ENCODE measurements at places on chromosomes 16 and 17.
A peak's percentile ranks its signal among the peaks of the same experiment; 100 is the strongest.

DNA sequence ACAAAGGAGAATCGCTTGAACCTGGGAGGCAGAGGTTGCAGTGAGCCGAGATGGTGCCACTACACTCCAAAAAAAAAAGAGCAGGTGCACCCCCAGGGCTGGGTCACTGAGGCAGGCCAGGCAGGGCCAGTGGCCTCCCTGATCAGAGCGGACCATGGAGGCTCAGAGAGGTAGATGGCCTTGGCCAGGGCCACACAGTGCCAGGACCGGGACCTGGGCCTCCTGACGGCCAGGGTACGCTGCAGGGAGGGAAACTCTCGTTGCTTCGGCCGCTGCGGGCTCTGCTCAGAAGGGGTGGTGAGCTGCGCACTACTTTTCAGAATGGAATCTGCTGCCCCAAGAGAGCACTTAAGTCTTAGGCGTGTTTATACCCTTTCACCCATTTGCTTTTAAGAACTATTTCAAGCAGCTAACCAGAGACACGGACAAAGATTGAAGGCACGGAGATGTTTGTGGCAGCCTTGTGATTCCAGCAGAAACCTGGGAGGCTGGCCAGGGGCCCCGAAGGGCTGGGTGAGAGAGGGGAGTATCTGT lies 17.1 kb downstream of the MYO1C start:
- no peak for DNase-seq

DNA sequence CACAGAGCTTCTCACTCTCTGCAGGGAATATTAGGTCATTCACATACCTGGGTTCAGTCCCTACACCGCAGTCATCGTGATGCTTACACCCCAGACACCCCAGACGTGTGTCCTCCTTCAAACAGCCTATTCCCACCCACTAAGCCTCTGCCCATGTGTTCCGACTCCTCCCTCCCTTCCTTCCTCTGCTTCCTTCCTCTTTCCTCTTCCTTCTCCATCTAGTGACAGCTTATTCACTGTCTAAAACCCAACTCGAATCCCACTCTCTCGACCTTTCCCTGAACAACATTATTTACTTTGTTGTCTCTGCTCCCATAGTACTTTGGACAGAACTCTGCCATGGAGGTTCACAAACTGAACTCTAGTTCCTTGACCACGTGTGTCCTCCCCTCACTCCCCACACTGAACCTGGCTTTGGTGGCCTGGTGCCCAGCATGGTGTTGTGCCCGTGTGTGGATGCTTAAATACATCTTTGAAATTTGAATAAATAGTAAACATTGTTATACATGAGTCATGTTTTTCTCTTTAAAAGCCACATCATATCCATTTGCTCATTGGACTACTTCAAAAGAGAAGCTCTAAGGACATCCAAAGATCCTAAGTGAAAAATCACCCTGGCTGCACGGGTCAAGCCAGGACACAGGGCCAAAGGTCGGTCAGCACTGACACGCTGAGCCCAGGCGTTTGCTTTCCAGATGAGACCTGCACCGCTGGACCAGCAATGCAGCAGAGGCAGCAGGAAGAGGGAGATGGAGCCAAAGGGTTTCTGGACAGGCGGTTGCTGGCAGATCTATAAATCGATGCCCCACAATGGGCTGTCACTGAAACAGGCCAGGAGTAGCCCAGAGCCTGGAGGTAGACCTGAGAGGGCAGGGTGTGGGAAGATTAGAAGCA lies 14.1 kb upstream of the G6PC1 start:
- no peak for DNase-seq

DNA sequence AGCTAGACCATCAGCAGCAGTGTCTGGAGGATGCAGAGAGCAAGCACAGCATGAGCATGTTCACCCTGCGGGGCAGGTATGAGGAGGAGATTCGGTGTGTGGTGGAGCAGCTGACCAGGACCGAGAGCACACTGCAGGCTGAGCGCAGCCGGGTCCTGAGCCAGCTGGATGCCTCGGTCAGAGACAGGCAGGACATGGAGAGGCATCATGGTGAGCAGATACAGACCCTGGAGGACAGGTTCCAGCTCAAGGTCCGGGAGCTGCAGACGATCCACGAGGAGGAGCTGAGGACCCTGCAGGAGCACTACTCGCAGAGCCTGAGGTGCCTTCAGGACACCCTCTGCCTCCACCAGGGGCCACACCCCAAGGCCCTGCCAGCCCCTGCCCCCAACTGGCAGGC lies 38.8 kb downstream of the PLD6 start:
- DNase-seq, result no peak

DNA sequence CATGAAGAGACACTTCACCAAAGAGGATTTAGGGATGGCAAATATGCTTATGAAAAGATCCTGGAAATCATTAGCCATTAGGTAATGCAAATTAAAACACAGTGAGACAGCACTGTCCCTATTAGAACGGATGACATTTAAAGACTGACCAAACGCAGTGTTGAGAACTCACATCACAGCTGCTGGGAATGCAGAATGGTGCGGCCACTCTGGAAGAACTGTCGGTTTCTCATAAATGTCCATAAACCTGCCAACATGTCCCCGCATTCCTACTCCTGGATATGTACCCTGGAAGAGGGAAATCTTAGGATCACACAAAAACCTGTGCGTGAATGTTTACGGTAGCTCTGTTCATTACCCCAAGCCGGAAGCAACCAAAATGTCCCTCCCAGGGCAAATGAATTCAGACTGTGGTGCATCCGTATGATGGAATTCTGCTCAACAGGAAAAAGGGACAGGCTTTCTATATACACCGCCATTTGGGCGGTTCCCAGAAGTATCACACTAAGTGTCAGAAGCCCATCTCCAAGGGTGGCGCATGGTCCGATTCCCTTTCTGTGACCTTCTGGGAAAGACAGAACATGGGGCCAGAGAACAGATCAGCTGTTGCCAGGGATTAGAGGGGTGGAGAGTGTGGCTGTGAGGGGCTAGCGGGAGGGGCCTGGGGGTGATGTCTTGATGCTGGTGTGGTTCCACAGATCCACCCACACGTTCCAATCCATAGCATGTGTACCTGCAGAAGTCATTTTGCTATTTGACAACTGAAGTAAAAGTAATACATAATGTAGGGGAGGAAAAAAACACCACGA lies 197.2 kb upstream of the CHMP6 start:
- DNase-seq, result no peak

DNA sequence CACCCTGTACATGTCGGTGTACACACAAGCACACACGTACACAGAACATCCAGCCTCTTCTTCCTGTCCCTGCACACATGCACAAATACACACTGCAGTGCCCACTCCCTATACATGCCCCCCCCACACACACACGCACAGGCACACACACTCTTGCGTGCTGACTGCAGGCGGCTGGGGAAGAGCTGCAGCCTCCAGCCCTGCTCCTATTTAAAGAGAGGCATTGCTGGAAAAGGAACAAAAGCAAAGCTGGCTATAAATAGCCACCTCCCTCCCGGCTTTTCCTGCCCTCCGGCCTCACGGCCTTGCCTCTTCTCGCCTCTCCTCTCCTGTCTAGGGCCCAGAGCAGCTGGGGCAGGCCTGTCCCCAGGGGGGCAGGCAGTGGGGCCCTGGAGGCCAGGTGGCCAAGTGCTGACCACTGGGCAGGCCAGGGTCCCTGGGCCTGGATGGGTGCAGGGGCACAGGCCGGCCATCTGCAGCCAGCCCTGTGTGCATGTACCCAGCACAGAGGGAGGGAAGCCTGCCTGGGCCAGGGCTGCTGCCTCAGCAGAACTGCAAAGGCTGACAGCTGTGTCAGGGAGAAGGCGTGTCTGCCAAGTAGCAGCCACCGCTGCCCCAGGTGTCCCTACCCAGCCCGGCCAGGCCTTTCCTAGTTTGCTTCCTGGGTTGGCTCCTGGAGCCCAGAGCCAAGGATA lies 25.4 kb downstream of the RTN4RL1 start:
- DNase-seq, result peak; percentile 57

GRCh38 chr17:77497578-77497934 lies 356.8 kb downstream of the SEC14L1 start:
- DNase-seq, result no peak

DNA sequence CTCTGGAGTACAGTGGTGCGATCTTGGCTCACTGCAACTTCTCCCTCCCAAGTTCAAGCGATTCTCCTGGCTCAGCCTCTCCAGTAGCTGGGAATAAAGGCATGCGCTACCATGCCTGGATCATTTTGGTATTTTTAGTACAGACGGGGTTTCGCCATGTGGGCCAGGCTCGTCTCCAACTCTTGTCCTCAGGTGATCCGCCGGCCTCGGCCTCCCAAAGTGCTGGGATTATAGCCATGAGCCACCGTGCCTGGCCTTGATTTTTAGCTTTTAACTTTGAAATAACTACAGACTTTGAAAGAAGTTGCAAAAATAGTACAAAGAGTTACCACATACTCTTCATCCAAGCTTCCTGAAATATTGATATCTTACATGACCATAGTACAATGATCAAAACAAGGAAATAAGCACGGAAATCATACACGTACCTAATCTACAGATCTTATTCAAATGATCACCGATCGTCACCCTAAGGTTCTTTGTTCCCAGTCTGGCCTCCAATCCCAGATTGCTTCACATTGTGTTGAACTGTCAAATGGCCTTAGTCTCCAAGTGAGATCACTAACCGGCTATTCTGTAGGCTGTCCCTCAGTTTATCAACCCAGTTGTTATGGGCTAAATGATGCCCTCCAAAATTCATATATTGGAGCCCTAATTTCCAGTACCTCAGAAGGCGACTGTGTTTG lies 18.4 kb downstream of the NPIPA1 start:
- peak; percentile 13 for DNase-seq

DNA sequence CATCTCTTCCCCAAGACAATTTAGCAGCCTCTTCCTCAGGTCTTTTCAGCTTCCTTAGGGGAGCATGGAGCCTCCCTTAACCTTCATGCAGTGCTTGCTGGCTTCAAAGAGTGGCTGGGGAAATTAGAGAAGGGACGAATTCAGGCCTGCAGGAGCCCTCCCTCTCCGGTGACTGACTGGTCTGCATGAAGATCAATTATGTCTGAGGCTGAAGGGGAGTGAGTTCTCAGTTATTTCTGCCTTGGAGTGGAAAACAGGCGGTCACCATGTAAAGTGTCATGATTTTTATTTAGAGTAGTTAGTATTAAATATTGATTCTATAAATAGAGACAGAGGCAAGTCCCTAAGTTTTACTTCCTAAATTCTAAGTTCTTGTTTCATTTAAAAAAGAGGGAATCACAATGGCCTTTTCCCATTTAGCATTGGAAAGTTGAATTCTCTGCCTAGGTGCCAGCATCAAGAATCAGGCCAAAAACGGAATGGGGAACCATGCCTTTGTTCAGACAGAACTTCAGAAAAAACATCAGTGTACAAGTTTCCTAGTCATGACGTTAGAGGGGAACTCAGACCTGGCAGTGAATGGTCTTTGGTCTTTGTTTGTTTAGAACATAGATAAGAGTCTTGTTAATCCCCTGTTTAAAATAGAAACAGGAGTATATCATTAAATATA lies 4.4 kb downstream of the GABARAPL2 start:
- no peak for DNase-seq

DNA sequence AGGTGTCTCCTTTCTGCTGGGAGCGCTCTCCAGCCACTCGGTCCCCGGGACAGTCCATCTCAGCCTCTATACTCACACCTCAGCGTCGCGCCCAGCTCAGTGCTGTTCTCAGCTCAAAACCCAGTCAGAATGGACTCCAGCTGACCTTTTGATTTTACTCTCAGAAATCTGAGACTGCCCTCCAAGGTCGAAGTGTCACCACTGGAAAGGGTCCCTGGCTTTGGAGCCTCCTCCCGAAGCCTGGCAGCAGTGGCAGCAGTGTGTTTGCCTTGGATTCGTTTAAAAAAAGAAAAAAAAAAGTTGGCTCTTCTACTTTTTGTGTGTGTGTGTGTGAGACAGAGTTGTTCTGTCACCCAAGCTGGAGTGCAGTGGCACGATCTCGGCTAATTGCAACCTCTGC lies 10.4 kb downstream of the KLHL36 start:
- DNase-seq, result no peak

DNA sequence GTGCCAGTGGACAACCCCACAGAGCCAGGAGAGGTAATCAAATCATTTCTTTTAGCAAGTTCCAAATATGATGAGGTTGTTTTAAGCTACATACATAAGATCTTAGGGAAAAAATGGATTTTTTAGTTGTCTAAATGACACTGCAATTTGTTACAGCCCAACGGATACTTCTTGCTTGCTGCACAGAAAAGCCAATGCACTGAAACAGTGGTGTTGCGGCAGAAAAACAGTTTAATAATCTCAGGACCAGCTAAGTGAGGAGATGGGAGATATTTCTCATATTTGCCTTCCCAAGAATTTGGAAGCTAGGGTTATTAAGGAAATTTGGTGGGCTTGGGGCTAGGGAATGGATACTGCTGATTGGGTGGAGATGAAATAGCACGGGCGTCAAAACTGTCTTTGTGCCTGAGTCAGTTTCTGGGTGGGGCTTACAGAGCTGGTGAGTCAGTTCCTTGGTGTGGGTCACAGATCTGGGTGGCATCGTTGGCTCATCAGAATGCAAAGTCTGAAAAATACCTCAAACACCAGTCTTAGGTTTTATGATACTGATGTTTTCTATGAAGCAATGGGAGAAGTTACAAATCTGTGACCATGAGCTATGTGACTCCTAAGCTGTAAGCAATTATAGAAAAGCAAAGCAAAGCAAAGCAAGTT lies 255.4 kb downstream of the IRX3 start:
- no peak for DNase-seq

- no peak for DNase-seq
These were observed 79.9 kb downstream of the TOX3 start for GRCh38 chr16:52466994-52467393.

DNA sequence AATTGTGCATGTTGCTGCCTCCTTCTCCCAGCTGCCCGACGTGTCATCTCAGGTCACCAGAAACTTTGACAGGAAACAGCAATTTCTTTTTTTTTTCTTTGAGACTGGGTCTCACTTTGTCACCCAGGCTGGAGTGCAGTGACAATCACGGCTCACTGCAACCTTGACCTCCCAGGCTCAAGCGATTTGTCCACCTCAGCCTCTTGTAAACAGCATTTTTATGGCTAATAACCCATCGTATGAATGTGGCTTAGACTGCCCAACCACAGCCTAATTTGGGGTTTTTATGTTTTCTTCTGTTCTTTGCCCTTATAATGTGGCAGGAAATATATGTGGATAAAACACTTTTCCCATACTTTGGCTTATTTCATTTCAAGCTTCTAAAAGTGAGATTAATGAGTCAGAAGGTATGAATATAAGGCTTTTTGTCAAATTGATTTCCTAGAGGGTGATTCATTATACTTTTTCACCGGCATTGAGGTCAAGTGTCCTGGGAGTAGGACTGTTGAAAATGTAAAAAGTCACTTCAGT lies 31.0 kb upstream of the SLC5A10 start:
- peak; percentile 33 for DNase-seq

DNA sequence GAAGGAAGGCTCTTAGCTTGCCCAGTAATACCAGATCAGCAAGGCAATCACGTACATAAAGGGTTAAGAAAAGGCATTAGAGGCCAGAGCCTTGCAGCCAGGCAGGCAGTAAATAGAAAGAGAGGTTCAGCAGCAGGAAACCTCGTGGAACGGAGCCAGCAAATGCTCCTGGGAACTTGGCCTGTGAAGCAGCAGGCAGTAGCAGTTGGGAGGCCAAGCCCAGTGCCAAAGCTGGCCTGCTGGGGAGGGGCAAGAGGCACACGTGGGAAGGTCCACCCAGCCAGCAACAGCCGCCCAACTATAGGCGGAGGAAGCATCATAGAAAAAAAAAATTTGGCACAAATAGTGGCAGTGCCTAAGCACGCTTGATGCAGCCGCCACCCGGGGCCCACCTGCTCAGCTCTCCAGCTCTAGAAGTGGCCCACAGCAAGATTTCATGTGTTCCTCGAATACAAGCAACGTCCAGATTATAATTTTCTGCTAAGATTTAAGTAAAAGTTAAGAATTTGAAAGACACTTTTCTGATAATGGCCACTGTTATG lies 2339.5 kb downstream of the TP53TG3F start:
- DNase-seq, result no peak

GRCh38 chr17:36600465-36600864 lies 918 bp upstream of the MRM1 start:
- no peak for DNase-seq

- peak; percentile 78 for DNase-seq
These were observed 124.2 kb upstream of the SMURF2 start for GRCh38 chr17:64786337-64786736.
